ENCODE measurements at places on chromosomes 3 and 15. TPM values are rescaled to one million over a fixed set of nuclear protein-coding genes. Genes with fewer than 3 reads are reported as not detected.
A peak's percentile ranks its signal among the peaks of the same experiment; 100 is the strongest.

- peak; percentile 70 for DNase-seq
- no peak overlapping the region for H3K27ac ChIP-seq
- no peaks in the 10 kb centered on the region for H3K36me3 ChIP-seq
- H3K4me1 ChIP-seq = peaks cover 1% of the 10 kb centered on the region
- H3K27me3 ChIP-seq = no peaks in the 10 kb centered on the region
- H3K4me3 ChIP-seq = no peak overlapping the region
These were observed 94.8 kb downstream of the CPN2 start for GRCh38 chr3:194256040-194256945.

DNA sequence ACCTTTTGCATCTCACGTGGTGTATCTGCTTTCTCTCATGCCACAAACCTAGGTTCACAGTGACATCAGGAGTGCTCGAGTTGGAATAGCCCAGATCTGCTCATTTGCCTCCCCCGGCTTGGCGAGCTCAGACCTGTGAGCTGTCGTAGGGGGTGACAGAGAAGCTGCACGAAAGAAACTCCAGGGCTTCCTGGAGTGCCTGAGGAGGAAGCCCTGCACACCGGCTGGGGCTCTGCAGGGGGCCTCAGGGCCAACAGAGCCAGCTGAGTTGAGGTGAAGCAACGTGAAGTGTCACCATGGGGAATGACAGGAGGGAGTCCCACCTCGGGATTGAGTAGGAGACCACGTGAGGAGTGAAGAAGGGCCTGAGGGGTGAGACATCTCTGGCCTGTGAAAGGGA, 62.5 kb downstream of the RPN1 start:
- H3K27ac ChIP-seq = no peak overlapping the region
- no peaks in the 10 kb centered on the region for H3K27me3 ChIP-seq

- no peak overlapping the region for H3K4me3 ChIP-seq
- no peaks in the 10 kb centered on the region for H3K27me3 ChIP-seq
- DNase-seq = no peak
- no peaks in the 10 kb centered on the region for H3K36me3 ChIP-seq
These were observed 275.5 kb upstream of the AZI2 start for GRCh38 chr3:28624084-28624483.

- H3K27me3 ChIP-seq = no peaks in the 10 kb centered on the region
- DNase-seq = peak; percentile 76
- peaks cover 10% of the 10 kb centered on the region for H3K4me1 ChIP-seq
- H3K4me3 ChIP-seq = no peak overlapping the region
- no peaks in the 10 kb centered on the region for H3K36me3 ChIP-seq
These were observed 9.6 kb upstream of the FAM174B start for GRCh38 chr15:92665100-92665555.

RTP1 gene
- total RNA-seq = not detected

DNA sequence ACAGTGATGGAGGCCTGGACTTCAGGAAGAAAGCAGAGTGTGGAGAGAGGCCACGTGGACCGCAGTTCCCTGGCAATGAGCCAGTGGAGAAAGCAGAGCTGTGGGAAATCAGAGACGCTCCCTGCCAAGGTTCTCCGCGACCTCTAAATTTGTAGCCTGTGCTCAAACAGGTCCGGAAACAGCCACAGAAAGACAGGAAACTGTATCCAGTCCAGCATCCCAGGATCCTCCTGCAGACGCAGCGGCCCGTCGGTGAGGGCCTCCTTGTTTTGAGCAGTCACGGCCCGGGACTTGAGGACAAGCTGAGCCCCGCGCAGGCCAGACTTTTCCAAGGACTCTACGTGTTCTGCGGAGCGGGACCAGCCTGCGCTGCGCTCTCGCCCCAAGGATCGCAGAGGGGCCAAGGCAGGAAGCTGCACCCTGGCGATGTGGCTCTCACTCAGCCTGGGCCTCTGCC, 22.3 kb downstream of the RPSA start:
- no peaks in the 10 kb centered on the region for H3K36me3 ChIP-seq
- no peaks in the 10 kb centered on the region for H3K4me1 ChIP-seq
- no peak overlapping the region for H3K4me3 ChIP-seq
- no peak overlapping the region for H3K27ac ChIP-seq
- no peaks in the 10 kb centered on the region for H3K27me3 ChIP-seq

GRCh38 chr3:71087143-71088018, 496.1 kb downstream of the FOXP1 start:
- no peaks in the 10 kb centered on the region for H3K36me3 ChIP-seq
- H3K27me3 ChIP-seq = no peaks in the 10 kb centered on the region
- no peak for DNase-seq
- no peaks in the 10 kb centered on the region for H3K4me1 ChIP-seq
- no peak overlapping the region for H3K4me3 ChIP-seq

- no peak overlapping the region for H3K27ac ChIP-seq
- H3K4me3 ChIP-seq = no peak overlapping the region
These were observed 2.0 kb upstream of the GALK2 start for GRCh38 chr15:49168016-49168415.

COLQ gene
- 12.8 TPM for total RNA-seq

DNA sequence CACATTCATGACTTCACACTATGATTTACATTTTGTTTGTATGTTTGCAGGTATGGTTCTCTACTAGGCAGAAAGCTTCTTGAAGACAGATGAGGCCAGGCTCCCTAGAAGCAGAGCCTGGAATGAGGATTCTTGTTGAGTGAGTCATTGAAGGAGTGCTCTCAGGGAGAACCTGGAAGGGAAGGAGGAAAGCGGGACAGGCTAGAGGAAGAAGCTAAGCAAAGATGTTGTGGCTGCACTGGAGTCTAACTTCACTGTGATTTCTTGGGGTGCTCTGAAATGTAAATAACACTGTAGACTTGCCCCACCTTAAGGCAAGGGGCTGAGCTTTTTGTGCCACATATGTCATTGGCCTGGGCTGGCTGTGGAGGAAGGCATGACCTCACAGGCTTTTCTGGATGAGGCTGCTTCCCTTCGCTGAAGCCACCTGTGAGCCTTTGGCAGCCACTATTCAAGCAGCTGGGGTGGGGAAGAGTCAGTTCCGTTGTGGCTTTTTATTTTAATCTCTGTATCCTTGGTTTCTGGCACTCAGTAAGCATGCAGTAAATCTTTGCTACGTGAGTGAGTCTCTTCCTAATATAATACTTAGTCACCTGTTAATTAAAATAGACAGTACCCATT, 307.3 kb downstream of the SV2B start:
- no peaks in the 10 kb centered on the region for H3K36me3 ChIP-seq
- DNase-seq = no peak
- H3K4me3 ChIP-seq = no peak overlapping the region
- no peaks in the 10 kb centered on the region for H3K4me1 ChIP-seq
- no peaks in the 10 kb centered on the region for H3K27me3 ChIP-seq

- DNase-seq = no peak
- H3K27ac ChIP-seq = no peak overlapping the region
- no peak overlapping the region for H3K4me3 ChIP-seq
These were observed 988.0 kb upstream of the EPHA6 start for GRCh38 chr3:95826419-95826818.

DAPK2 gene
- 50.3 TPM for total RNA-seq

GRCh38 chr3:45954306-45954705, 11.0 kb downstream of the CXCR6 start:
- no peak for DNase-seq
- H3K4me3 ChIP-seq = no peak overlapping the region
- H3K27ac ChIP-seq = no peak overlapping the region
- no peaks in the 10 kb centered on the region for H3K36me3 ChIP-seq
- no peaks in the 10 kb centered on the region for H3K27me3 ChIP-seq

C3orf49 gene
- not detected for total RNA-seq

USP50 gene
- not detected for total RNA-seq

DNA sequence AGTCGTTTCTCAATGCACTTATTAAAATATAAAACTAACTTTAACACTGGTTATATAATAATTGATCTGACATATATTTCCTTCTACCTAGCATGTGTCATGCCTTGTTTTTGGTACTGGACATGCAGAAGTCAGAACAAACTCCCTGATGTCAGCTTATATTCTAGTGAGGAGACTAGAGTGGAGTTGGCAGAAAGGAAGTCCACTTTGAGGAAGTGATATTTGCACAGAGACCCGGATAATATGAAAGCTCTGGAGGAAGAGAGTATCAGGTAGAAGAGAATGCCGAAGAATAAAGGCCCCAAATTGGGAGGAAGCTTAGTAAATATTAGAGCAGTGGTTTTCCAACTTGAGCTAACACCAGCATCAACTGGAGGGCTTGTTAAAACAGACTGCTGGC, 24.6 kb upstream of the ZNF280D start:
- peak overlapping the region; percentile 42 for H3K27ac ChIP-seq
- H3K27me3 ChIP-seq = no peaks in the 10 kb centered on the region

DNA sequence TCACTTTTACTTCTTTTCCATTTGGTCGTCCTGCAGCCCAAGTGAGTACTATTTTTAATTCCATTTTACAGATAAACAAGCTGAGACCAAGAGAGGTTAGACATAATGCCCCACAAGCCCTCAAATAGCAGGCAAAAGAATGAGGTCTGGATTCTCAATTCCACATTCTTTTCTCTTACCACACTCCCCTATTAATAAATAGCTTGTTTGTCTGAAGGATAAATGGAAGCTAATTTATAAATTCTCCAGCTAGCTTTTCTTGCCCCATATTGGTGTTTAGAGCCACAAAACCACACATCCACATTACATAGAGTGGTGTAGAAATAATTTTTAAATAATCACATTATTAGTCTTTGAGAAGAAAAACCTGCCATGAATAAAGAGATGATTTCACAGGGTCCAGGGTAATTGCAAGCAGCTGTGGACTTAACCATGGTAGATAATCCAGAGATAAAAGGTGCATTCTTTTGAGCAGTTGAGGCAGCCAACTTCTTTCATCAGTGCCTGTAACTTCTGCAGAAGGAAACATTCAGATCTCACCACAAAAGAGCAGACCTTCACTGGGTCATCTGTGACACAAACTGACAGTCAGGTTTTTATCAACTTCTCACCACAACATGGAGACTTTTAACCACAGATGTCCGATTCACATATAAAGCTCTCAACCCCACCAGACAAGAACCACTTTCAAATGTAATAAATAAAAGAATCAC, 313.4 kb upstream of the STT3B start:
- H3K4me3 ChIP-seq = no peak overlapping the region

IFRD2 gene
- 37.3 TPM for total RNA-seq

EHHADH gene
- total RNA-seq = 8.1 TPM

GRCh38 chr3:177190756-177191681, 6.3 kb downstream of the TBL1XR1 start:
- no peaks in the 10 kb centered on the region for H3K27me3 ChIP-seq
- H3K36me3 ChIP-seq = no peaks in the 10 kb centered on the region
- H3K4me3 ChIP-seq = no peak overlapping the region
- H3K4me1 ChIP-seq = peaks cover 50% of the 10 kb centered on the region
- H3K27ac ChIP-seq = no peak overlapping the region
- DNase-seq = no peak

DNA sequence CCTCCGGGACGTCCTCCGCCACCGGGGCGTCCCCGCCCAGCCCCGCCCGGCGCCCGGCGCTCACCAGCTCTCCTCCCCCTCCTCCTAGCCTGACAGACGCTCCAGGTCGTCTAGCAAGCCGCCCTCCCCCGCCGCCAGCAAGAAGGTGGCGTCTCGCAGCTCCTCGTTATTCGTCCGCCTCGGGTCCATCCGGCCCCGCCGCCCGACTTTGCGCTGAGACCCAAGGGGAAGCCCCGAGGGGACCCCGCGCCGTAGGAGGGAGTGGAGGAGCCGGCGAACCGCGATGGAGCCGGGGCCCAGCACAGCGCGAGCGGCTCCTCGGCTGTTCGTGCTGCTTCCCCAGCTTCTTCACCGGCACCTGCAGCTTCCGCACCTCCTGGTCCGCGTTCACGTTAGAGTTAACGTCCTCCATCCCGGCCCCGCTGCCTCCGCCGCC, 26.3 kb upstream of the MTHFS start:
- no peaks in the 10 kb centered on the region for H3K27me3 ChIP-seq
- no peak for DNase-seq
- peaks cover 11% of the 10 kb centered on the region for H3K36me3 ChIP-seq
- H3K27ac ChIP-seq = peak overlapping the region; percentile 93
- H3K4me3 ChIP-seq = peak overlapping the region; percentile 88
- H3K4me1 ChIP-seq = peaks cover 12% of the 10 kb centered on the region

- peaks cover 12% of the 10 kb centered on the region for H3K36me3 ChIP-seq
- H3K27me3 ChIP-seq = no peaks in the 10 kb centered on the region
- H3K27ac ChIP-seq = peak overlapping the region; percentile 82
- H3K4me3 ChIP-seq = peak overlapping the region; percentile 86
- no peak for DNase-seq
- peaks cover 60% of the 10 kb centered on the region for H3K4me1 ChIP-seq
These were observed 857 bp downstream of the AEN start for GRCh38 chr15:88621789-88622604.

- H3K36me3 ChIP-seq = no peaks in the 10 kb centered on the region
- H3K4me3 ChIP-seq = no peak overlapping the region
These were observed 29.4 kb downstream of the SLC22A14 start for GRCh38 chr3:38311476-38311875.

GRCh38 chr3:171456765-171457606, 3.2 kb downstream of the TNIK start:
- H3K4me1 ChIP-seq = peaks cover 30% of the 10 kb centered on the region
- H3K4me3 ChIP-seq = no peak overlapping the region
- H3K27me3 ChIP-seq = no peaks in the 10 kb centered on the region
- no peak for DNase-seq
- no peak overlapping the region for H3K27ac ChIP-seq
- no peaks in the 10 kb centered on the region for H3K36me3 ChIP-seq

- DNase-seq = no peak
- peak overlapping the region; percentile 100 for H3K4me3 ChIP-seq
- H3K4me1 ChIP-seq = peaks cover 24% of the 10 kb centered on the region
- H3K27me3 ChIP-seq = no peaks in the 10 kb centered on the region
These were observed 1.2 kb downstream of the USP19 start for GRCh38 chr3:49119439-49119838.

PEX11A gene
- 4.7 TPM for total RNA-seq

EXOSC7 gene
- 56.2 TPM for total RNA-seq

GOLGA6L25 gene
- total RNA-seq = not detected

EPHB1 gene
- total RNA-seq = 2.2 TPM

SIDT1 gene
- total RNA-seq = 44.0 TPM

C3orf70 gene
- 5.6 TPM for total RNA-seq

LRTM1 gene
- not detected for total RNA-seq

Data from vagina (tissue), 2 donors.